ENCODE measurements at places on chromosomes 11 and 22.

GRCh38 chr11:120722524-120722923, 211.0 kb downstream of the GRIK4 start:
- no peak for DNase-seq

DNA sequence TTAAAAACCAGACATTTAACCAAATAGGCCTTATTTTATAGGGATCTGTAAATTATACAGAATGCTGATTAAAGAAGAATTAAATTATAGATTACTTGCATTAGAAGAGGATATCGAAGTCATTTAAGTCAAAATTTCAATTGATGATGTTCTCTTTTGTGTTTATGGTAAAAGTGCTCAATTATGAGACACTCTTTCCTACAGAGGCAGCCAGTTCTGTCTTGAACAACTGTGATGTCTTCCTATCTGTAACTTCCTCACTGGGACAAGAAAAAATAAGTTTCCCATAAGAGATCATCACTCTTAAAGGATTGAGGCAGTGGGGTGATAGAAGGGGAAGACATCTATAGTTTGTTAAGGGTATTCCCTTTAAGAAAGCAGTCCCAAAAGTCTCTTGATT, 613.5 kb downstream of the INSC start:
- DNase-seq, result no peak

DNA sequence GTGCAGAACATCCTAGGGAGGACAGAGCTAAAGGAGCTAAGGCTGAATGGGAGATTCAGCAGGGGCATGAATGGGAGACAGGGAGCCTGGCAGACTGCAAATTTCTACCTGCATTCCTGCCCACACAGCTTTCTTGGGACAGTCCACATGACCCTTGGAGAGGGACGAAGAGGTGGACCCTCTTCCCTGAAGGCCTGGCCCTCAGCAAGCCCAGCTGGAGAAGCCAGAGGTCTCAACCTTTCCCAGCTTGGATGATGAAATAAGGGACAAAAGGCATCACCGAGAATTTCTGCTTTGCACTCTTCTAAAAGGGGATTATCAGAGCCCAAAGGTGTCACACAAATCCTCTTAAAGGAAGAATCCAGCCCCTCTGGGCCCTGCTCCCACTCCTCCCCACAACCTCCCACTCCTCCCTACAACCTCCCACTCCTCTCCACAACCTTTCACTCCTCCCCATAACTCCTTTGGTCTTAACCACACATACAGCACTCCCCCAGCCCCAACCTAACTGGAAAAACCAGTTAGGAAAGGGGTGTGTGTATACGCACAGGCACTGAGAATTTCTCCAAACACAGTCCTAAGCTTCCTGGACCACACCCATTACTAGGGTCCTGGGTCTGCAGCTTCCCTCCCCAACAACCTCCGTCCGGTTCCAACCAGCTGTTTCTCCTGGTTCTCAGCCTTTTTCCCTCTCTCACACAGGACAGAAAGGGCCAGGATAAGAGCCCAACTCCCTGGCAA, 38.4 kb downstream of the RPL27A start:
- DNase-seq, result no peak

DNA sequence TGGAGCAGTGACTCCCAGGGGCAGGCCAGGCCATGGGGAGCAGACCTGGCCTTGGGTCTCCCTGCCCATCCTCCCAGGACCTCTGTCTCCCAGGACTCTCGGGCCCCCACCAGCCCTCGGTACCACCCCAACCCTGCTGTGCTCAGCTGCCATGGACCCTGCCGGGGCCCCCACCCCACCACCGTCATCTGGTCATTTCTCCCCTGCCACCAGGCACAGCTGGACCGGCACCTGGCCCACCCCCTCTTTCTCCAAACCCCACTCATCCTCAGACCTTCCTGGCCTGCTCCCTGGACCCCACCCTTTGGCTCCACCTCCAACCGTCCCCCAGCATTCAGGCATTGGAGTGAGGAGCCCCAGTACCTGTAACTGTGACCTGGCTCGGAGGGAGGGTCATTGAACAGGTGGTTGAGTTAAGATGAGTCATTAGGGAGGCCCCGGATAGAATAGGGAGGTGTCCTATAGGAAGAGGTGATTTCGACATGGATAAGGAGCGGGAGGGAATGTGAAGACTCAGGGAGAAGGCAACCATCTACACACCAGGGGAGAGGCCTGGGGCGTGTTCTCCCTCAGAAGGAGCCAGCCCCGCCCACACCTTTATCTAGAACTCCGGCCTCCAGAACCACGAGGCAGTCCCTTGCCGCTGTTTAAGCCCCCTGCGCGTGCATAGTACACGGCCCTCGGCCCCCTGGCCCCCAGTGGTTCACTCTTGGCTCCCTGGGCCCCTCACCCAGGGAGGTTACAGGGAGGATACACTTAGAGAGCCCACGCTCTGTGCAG, 1395.9 kb downstream of the BRD1 start:
- DNase-seq, result no peak

DNA sequence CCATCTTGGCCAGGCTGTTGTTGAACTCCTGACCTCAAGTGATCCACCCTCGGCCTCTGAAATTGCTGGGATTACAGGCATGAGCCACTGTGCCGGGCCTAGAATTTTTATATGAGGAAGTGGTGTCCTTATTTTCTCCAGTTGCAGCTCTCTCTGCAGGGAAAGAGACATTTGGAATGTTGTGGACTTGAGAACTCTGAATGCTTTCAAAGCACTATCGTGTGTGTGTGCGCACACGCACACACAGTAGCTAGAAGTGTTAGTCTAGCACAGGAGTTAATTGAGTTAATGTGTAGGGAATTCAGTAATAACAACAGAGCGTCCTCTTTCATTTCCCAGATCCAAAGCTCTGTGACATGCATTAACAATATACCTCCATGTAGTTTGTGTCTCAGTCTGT, 164.0 kb upstream of the RASSF10 start:
- no peak for DNase-seq

DNA sequence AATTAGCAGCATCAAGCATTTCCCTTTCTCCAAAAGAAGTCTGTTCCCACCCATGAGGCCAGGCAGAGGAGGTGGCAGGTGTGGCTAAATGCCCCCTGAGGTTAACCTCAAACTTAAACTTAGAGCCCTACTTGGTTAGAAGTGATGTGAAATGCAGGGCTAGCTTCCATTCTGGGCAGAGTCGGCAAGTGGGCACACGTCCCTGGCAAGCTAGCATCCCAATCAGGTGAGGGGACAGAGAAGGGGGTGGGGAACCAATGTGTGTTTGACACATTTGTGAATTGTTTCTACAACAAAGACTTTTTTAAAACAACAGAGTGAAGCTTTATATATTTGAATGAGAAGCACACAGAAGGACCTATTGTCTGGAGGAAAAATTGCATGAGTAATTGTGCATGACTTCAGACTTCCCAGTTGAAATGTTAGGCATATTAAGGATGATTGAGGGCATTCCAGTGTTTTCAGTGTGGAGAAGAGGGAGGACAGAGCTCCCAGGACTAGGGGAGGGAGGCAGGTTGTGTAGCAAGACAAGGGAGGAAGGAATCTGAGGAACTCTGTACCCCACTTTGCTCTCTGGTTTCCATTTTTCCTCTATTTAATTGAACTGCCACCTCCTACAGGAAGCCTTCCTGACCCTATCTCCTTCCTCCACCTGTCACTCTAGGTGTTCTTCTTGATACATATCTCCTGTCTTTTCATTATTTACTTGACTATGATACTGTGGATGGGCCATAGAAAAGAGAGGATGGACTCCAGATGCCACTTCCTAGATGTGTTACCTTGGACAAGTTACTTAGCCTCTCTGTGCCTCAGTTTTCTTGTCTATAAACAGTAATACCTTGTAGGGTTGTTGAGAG, 83.3 kb upstream of the PICALM start:
- DNase-seq, result no peak

DNA sequence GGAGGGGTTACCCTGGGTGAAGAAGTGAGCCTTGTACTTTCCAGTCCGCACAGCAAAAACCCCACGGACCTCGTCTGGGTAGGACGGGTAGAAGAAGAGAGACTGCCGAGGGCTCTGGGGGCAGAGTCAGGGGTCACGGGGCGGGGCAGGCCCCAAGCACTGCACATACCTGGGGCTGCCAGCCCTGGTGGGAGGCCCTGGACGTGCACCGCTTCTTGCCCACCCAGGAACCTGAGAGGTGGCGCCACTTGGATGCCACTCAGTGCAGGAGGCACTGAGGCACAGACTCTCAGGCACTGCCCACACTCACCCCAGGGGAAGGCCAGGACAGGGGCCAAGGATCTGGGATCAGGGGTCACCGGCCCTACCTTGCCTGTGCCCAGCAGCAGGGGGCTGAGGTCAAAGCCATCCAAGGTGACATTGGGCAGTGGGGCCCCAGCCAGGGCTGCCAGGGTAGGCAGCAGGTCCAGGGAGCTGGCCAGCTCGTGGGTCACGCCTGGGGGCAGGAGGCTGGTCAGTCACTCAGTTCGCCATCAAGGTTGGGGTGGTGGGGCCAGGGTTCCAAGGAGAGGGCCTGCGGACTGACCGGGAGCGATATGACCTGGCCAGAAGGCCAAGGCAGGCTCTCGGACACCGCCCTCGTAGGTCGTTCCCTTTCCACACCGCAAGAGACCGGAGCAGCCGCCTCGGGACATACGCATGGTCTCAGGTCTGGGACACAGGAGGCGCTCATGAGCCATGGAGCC, 2.2 kb downstream of the ARSA start:
- DNase-seq, result no peak

GRCh38 chr11:2458321-2458720, 13.5 kb downstream of the KCNQ1 start:
- DNase-seq, result no peak

DNA sequence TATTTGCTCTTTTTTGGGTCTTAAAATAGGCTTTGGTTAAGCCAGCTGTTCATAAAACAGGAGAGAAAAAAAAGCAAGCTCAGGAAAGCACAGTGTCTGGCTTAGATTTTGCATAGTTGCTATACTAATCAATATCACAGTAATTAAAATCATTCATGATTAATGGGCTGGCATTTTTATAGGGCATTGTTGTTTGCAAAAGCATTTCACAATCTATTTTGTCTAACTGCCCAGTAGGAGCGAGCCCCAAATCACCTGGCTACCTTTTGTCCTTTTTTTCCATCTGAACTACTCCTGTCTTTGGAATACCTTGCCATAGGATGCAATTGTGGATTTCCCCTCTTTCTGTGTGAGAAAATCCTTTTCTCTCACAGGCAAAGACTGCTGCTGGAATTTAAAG, 619.8 kb downstream of the JRKL start:
- no peak for DNase-seq

- DNase-seq, result no peak
Measured at GRCh38 chr11:91239359-91239758, 985.3 kb upstream of the FAT3 start.

DNA sequence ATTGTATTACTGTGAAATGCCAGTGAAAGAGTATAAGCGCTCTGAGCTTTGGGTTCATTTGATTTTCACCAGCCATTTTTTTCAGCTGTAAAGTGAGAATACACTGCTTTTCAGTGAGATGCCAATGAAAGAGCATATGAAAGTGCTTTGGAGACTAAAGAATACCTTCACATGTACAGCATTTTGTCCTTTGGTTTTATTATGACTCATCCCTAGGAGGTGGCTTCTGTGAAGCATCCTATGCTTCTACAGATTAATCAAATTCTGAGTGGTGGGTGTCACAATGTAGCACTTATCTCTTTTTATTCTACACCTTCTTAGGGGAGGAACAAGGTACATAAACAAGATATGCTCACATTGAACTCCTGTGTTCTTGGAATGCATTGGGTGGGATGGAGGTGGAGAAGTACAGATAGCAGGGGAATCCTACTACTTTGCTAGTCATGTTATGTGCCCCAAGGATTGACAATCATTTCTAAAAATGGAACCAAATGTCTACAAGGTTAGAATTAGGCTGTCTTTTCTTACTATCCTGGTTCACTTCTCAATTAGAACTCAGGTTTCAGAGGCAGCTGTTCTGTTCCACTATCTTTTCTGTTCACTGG, 18.7 kb downstream of the TRIM44 start:
- no peak for DNase-seq

DNA sequence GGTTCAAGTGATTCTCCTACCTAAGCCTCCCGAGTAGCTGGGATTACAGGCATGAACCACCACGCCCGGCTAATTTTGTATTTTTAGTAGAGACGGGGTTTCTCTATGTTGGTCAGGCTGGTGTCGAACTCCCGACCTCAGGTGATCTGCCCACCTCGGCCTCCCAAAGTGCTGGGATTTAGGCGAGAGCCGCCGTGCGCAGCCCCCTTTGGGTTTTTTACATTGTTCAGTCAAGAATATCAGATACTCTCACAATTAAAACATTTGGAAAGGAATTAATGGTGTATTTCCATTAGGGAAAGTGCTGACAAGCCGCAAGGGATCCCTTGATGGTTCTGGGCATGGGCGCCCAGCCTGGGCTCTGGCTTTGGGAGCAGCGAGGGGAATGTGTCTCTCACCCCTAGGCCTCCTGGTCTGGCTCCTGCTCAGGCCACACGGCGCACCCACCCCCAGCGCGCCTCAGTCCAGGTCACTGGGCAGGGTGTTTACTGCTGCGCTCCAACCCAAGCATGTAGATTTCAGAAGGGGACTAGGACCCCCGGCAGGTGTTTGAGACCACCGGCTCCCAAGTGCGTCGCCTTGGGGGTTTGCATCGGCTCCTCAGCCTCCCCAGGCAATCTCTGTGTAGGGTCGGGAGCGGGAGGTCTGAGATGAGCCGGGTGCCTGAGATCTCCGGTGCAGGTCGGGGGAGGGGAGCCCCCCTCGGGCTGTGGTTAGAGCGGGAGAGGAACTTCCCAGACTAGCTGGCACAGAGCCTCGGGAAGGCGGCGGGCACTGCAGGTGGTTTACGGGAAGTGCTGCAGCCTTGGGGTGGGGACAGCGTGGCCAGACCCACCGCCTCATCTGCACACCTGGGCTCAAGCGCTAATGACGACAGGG, 809 bp upstream of the IRF7 start:
- no peak for DNase-seq

GRCh38 chr11:40393511-40393910, 1065.9 kb downstream of the LRRC4C start:
- DNase-seq, result no peak

DNA sequence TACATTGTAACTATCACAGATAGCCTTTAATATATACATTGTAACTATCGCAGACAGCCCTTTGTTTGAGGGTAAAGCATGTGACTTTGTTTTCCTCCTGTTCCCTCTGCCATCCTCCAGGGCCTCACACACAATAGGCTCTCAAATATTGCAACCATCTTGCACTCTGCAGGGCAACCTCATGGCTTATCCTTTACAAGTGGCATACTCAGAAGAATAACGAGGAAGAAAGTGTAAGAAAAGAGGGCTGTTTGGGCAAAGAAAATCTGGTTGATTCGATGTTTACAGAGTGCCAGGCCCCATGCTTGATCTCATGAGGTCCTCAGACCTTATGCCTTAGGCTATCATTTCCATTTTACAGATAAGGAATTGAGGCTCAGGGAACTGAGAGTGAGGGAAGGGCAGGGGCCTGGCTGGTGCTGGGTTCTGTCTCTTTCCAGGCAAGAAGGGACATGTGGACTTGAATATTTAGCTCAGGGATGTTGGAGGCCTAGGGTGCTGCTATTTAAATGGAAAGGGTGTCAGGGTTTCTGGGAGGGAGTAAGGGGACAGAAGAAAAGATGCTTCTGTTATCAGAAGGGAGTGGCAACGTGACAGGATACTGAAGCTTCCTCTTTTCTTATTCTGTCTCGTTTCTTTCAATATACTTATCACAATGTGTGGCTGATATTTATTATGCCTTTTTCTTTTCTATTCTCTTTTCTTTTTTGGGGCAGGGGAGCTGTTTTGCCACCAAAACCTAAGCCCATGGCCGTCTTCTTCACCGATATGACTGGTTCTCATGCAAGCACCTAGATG, 1.1 kb upstream of the SAMM50 start:
- DNase-seq, result no peak
